ENCODE measurements at places on chromosomes 3 and 15.

DNA sequence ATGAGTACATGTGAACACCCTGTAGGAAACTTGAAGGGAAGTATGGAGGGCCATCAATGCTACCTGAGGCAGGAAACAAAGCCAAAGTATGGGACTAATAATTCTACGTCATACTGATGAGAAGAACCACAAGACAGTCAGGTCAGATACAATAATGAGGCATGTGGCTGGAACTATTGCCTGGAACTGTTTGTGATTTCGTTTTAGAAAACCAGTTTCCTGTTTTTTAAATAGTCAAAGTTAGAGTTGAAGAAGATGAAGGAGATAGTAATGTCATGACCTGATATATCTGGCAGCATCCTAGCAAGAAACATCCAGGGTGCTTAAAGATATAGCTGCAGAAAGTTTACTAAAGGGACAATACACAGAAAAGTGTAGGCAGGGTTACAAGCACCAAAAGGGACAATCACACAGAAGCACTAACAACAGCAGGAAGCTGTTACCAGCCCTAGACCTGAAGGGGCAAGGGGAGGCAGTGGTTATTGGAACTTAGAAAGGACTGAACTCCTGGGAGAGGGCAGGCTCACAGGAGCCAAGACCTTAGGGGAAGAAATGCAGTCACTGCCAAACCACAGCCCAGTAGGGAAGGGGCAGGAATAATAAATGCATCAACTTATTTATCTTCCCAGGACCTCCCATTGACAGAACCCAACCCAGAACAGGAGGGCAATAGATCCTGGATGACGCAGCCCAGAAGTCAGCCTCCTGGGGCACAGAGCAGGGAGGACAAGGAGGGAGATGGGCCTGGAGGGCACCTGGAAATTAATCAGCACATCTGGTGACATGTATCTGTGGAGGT, 302.1 kb upstream of the STT3B start:
- no peak for DNase-seq

- no peak for DNase-seq
These were observed 15.2 kb upstream of the LINGO1 start for GRCh38 chr15:77647961-77648360.

DNA sequence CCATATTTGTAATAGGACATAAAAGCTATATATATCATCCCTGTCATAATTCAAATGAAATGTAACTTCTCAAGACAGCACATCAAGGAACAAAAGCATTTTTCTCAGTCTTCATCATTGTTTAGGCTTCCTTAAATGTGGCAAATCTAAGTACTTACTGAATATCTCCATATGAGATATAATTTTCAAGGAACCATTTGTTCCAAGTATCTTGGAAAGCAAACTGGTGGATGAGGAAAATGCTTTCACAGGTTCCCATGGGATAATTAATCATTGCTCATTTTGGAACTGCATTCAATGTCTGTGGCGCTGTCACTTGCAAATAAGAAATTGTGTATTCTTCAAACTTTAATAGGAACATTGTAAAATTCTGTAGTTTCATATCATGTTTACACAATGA, 52.6 kb upstream of the ZNF385D start:
- no peak for DNase-seq

DNA sequence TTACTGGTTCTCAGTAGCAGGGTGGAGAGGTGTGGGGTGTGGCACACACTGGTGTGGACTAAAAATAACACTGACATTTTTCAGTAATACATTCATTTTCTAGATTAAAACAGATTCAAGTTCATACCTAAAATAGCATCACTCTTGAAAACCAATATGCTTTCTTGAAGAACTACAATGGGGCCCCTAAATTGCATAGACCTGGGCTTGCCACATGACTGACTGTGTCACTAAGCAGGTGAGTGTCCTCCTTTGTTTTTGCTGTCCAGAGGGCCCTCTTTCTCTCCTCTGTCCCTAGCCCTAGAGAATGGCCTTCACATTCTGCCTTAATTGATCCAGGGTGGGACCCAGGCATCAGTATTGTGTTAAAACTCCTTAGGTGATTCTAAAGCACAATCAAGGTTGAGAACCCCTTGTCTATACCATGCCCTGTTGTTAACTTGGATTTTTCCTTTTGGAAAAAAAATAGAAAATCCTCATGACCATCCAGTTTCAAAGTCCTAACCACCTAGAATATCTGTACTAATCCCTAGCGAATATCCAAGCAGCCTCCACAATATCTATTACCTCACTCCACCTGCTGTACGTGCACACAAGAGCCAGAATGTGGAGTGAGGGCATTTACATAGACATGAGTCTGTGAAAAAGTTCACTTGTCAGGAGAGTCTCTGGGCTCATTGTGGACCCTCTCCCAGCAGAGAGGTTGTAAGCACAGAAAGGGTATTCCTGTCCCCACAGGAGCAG, 18.7 kb upstream of the TMEM41A start:
- no peak for DNase-seq

DNA sequence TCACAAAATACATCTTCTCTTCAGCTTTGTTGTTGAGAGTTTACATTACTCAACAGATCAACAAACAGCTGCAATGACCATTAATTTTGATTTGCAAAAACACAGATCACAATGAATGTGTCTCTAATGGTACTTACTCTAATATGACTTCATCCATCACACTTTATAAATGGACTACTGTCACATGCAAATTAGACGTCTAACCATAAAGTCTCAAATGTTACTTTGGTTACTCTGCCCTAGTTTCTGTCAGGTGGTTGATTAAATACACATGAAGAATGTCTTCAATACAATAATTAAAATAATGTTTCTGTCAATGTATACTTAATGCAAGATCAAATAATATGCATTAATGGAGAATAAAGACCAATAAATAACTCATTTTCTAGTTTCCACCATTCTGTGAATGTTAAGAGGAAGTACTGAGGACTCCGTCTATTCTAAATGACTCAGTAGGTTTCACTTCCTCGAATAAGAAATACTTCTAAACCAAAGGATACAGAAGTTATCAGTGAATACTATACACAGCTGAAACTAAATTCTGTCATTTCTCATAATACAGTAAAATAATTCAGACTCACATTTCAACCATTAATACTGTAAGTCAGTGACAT, 145.8 kb downstream of the CBLB start:
- DNase-seq, result no peak

GRCh38 chr3:159244933-159245332, 443.1 kb downstream of the MFSD1 start:
- no peak for DNase-seq

- DNase-seq, result no peak
These were observed 207.1 kb downstream of the TBC1D2B start for GRCh38 chr15:77870195-77871065.

DNA sequence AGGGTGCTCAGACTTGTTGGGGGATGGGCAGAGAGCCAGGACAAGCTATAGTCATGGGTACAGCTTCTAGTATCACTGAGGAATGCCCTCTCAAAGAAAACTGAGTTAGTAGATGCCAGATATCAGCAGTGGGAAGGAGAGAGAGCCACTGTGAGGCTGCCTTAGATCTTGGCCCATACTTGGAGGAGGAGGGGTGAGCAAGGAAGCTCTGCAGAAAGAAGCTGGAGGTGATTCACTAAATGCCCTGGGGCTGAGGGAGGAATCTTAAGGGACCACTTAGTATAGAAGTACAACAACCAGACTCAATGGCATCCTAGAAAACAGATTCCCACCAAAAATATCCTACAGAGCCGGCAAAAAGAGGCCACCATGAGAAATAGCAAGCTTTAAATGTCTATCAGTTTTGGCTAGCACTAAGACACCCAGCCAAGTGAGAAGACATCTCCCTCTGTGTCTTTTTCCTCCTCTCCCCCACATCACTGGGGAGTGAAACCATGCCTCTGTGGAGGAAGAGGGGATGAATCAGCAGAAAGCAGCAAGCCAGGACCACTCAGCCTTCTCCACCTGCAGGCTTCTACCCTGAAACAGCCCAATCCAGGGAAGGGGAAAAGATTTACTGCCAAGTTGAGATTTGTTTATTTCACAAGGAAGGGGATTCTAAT, 282.5 kb upstream of the STT3B start:
- DNase-seq, result no peak

DNA sequence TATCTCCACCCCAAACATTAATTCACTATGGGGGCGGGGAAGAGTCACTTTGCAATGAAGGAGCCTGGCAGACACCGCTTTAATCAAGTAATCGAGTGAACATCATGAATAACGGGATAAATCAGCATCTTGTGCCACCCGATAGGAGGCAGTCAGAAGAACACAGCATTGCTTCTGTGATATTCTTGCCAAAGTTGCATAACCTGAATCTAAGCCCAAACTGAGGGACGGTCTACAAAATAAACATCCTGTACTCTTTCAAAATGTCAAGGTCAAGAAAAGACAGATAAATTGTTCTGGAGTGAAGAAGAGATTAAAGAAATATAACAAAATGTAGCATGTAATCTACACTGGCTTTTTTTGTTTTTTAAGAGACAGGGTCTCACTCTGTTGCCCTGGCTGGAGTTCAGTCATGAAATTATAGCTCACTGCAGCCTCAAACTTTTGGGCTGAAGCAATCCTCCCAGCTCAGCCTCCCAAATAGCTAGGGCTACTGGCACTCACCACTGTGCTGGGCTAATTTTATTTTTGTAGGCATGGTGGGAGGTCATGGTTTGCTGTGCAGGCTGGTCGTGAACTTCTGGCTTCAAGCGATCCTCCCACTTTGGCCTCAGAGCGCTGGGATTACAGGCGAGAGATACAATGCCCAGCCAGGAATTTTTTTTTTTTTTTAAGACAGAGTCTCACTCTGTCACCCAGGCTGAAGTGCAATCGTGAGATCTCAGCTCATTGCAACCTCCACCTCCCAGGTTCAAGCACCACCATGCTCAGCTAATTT, 20.1 kb upstream of the VWA5B2 start:
- no peak for DNase-seq

GRCh38 chr3:195441476-195441991, 1.3 kb downstream of the ACAP2 start:
- no peak for DNase-seq
